ENCODE measurements at places on chromosomes 3 and 15. TPM values are rescaled to one million over a fixed set of nuclear protein-coding genes. Genes with fewer than 3 reads are reported as not detected.

FEZF2 gene
- not detected for total RNA-seq

GRK7 gene
- 0.16 TPM for total RNA-seq

DNA sequence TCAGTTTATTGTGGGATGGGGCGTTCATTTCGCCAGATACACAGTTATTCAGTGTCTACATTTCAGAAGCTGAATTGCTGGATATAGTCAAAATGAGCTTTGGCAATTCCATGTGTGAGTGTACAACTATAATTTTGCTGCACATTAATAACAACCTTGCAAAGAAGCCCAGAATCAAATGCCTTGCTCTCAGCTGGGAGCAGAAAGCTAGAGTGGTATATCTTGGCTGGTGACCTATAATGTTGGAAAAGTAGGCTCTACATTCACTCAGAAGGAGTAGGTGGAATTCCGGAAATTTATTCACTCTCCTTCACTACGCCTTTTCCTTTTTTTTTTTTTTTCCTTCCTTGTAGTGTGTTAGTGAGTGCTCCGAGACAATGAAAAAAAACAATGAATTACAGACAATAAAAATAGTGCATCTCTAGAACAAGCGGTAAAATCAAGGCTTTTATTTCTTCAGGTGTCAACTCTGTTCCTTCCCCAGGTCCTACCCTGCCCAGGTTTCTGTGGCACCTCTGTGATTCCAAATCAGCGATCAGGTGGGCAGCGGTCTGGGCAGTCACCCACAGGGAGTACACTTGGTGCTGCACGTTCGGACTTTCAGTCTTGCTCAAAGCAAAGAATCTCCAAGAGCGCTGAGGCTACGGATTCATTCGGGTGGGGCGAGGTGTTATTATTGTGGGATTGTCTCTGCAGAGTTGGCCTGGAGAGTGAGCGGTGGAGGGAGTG lies 910 bp upstream of the ARPP21 start:
- no peak for DNase-seq

DNA sequence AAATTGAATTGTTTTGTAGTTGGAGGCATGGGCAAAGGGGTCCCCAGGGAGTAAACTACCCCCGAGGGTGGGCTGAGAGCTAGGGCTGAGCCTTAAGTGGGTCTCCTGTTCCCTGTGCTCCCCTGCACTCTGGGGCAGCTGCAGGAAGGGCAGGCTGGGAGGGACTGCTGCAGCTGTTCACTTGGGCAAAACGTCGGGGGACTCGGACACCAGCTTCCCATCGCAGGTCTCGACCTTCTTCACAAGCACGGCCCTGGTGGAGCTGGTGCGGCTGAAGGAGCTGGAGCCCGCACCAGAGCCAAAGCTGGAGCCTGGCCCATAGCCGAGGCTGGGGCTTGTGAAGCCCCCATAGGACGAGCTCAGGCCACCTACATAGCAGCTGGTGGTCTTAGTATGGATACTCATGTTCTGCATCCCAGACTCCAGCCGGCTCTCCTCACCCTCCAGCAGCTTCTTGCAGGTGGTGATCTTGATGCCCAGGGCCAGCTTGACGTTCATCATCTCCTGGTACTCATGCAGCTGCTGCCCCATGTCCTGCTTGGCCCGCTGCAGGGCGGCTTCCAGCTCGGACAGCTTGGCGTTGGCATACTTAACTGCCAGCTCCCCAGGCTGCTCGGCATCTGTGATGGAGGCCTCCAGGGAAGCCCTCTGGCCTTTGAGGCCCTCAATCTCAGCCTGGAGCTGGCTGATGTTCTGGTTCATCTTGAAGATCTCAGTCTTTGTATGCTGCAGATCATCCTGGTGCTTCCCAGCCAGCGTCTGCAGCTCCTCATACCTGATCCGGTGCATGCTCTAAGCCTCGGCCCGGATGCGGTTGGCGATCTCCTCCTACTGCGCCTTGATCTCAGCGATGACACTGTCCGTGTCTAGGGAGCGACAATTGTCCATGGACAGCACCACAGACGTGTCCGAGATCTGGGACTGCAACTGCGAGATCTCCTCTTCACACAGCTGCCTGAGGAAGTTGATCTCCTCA lies 423.5 kb upstream of the ARPP21 start:
- DNase-seq: no peak

GRCh38 chr3:124283652-124284023 lies 291.7 kb upstream of the ROPN1 start:
- no peak for DNase-seq

- no peak for DNase-seq
Observed at GRCh38 chr3:4551051-4551711, 58.0 kb downstream of the ITPR1 start.

DNA sequence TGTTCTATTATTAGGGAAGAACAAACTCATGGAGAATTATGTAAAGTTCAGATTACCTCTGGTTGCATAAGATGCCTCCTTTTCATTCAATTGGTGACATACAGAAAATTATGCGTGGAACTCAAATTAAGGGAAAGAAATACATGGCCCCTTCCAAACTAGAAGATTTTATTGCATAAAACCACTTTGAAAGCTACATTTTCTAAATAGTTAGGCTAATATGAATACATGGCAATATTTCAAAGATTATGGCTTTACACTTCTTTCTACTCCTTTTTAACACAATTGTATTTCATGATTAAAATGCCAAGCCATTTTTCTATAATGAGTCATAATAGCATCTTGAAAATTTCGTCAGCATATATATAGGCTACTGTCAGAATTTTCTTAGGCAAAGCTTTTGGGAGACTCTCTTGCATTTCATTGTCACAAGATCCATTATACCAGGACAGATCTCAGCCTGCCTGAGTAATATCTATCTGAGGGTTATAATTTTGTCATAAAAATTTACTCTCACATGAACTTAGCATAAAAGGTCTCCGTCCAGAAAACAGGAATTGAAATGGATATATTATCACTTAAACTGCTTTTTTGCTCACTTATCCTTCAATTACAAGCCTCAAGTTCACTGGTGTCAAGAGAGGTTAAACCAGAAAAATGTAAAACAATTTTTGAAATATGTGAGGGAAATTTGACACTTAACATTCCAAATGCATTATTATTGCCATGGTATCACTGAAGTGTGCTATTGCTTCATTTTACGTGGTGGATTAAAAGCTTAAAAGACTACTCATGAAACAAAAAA lies 37.1 kb downstream of the CPA3 start:
- no peak for DNase-seq

- DNase-seq: no peak
Observed at GRCh38 chr3:99952306-99952705, 134.6 kb downstream of the CMSS1 start.

DNA sequence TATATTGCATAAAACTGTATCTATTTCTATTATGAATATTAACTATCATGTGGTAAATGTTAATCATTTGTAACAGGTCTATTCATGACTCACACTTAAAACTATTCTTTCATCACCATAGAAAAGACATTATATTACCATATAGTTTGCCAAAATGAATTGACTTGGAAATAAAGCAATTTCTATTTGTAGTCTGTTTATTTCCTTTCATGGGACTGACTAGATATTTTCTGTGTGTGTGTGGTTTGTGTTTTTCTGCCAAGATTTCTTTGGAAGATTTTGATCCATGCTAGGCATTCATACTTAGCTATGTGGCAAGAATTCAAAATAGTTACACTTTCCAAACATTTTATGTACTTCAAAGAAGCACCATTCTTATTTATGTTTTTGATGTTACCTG lies 522.5 kb upstream of the AGTR1 start:
- DNase-seq: no peak

SAMMSON gene
- not detected for total RNA-seq

SPATA12 gene
- total RNA-seq: not detected

DNA sequence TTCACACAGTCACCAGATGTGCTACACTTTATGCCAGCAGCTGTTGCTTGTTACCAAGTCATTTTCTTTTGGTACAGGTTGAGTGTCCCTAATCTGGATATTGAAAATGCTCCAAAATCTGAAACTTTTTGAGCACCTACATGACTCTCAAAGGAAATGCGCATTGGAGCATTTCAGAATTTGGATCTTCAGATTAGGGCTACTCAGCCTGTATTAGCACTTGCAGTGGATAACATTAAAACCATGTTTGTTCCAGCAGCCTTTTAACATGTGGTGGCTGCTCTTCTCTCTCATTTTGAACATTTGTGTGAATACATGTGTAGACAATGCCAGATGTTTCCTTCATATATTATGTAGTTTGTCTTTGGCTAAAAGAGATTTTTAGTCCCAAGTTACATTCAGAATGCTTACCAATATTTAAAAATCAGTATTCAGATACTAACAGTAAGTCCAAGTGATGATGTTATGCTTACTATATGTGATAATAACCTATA lies 230.9 kb upstream of the UBE2E1 start:
- no peak for DNase-seq

GRCh38 chr3:153026026-153026425 lies 136.0 kb upstream of the RAP2B start:
- DNase-seq: peak; percentile 59

- no peak for DNase-seq
Observed at GRCh38 chr3:150069633-150070032, 98.9 kb upstream of the PFN2 start.

RNF111 gene
- 39.4 TPM for total RNA-seq

DNA sequence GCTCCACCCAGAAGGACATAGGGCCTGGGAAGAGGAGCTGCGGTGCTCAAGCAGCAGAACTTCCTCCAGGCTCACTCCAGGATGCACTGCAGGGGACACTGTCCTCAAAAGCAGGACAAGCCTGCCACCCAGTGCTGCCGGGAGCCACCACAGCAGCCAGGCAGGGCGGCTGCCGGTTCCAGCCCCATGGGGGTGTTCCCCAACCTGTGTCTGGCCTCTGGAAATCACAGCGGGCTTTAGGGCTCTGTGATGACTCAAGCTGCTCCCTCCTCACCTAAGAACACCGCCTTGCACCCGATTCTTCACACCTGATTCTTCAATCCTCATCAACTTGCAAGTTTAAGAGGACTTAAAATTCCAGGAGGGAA lies 71.9 kb upstream of the SLC6A11 start:
- no peak for DNase-seq

CHRM5 gene
- total RNA-seq: not detected

P2RY14 gene
- 0.93 TPM for total RNA-seq

GOLGA6L7 gene
- total RNA-seq: not detected

RSRC1 gene
- total RNA-seq: 37.6 TPM
